ENCODE measurements at places on chromosomes 1 and 21.

GRCh38 chr1:173601588-173601987, 1.3 kb downstream of the SLC9C2 start:
- no peak for DNase-seq

DNA sequence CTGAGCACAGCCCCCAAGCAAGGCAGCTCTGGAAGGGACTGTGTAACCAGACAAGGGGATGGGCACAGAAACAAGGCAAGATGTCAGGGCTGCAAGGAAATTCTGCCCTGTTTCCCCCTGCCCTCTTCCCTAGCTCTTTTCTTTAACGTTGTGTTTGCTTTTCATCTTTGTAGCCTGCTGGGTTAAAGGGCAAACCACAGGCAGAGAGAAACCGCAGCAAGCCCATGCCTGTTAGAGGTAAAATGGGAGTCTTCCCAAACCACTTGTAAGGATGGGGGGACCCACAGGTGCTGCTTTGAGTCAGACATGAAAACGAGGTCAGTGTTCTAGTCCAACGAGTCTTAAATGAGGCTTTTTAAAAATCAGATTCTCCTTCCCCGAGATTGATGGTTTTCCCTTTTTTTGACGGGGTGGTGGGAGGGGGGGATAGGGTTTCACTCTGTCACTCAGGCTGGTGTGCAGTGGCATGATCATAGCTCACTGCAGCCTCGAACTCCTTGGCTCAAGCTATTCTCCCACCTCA, 13.3 kb downstream of the TGFBR3 start:
- no peak for DNase-seq

DNA sequence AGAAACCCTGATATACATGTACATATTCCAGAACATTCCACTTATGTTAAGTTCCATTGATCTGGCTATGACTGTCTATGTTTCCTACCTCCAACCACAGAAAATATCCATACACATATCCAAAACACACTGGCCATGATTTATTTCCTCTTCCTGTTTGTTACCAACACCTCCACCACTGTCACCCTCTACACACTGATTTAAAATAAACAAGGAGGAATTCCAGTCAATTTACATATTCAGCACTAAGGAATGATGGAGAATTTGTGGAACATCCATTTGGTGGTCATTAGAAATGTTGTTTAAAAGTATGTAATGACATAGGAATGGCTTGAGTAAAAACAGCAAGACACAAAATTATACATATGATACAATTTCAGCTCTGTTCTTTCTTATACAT, 5.5 kb upstream of the STX6 start:
- no peak for DNase-seq

DNA sequence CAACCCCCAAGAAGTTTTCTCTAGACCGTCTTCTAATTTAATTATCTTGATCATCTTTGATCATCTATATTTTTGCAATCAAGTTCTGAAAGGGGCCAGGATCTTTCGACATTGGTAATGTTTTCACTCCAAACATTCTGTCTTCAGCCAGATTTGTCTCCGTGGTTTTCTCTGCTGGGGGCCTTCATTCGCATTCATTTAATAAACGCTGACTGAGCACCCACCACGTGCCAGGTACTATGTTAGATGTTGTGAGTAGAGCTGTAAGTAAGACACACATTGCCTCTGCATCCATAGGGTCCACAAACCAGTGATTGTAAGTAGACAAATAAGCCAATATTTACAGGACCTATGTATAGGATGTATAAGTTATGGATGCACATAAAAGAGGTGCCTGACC, 134.5 kb upstream of the MROH9 start:
- no peak for DNase-seq

- DNase-seq = no peak
Observed at GRCh38 chr1:101497881-101498559, 261.2 kb downstream of the S1PR1 start.

DNA sequence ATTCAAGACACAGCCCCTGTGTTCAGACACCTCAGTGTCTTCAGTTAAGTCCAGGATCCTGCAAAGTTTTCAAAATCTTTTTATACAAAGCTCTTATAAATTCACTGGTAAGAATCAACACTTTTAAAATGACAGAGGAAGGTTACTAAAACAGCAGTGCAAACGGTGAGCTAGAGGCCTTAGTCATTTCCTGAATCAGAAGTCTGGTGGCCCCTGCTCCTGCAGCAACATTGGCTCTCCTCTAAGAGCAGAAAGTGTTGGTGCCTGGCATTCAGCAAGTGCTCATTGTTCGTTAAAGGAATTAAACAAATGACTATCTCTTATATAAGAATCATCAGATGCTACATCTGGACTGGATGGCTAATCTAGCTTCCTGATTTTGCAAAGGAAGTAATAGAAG, 282.9 kb downstream of the PTGER3 start:
- no peak for DNase-seq

DNA sequence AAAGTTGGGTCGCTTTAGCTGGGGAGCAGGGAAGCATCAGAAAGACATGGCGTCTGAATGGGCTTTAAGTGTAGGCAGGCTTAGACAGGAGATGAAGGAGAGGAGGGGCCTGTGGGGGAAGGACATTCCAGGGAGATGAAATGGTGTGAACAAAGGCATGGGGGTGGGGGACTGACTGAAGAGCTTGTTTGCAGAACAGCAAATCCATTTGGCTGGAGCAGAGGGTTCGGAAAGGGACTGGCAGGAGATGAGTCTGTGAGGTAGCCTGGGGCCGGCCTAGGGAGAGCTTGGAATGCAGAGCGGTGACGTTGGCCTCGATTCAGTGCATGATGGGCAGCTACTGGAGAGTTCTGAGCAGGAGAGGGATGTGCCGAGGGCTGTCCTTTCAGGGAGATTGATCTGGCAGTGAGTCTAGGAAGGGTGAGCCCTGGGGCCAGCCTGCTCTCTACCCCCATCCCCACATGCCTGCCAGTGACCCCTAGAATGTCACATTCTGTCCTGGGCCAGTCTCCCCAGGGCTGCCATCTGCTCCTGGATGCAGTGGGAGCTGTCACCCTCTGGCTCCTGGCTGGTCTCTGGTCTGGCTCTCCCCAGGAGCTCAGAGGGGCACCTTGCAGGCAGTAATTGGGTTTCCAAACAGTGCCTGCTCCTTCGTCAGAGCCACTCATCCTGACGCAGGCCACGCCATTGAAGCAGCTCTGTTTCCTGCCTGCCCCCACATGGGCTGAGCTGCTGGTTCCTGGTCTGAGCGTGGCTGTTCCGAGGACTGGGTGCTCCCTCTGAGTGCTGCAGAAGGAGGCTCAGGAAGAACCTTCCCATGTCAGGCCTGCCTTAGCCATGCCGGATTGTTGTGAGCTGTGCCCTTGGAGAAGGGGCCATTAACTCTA, 22.3 kb upstream of the TMEM222 start:
- peak; percentile 99 for DNase-seq

DNA sequence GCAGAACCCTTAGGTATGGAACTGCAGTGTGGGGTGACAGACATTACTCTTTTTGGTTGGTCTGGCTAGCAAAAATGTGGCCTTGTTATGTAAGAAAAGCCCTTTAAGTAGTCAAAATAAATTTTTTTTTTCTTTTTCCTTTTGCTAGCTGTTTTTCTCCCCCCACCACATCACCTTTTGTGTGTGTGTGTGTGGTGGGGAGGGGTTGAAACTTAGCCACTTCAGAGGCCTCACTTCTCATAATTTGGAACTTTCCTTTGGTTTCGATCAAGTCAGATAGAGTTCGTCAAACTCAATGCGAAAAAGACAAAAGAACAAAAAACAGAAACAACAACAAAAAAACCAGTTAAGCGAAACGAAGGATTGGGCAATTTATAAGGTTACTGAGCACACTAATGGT, 1.9 kb upstream of the PRMT2 start:
- no peak for DNase-seq

- DNase-seq = peak; percentile 64
Observed at GRCh38 chr1:27341525-27342252, at the start of gene SYTL1. Gene SYTL1 (plus strand): TSS chr1:27342022. CDS start chr1:27345335, 3,313 bp downstream.

GRCh38 chr1:83065952-83066727, 932.8 kb downstream of the TTLL7 start:
- no peak for DNase-seq

GRCh38 chr1:227934476-227935313, 13.0 kb downstream of the WNT9A start:
- DNase-seq = peak; percentile 80

- DNase-seq = peak; percentile 24
Observed at GRCh38 chr1:154326546-154327465, 1.5 kb downstream of the ATP8B2 start.

DNA sequence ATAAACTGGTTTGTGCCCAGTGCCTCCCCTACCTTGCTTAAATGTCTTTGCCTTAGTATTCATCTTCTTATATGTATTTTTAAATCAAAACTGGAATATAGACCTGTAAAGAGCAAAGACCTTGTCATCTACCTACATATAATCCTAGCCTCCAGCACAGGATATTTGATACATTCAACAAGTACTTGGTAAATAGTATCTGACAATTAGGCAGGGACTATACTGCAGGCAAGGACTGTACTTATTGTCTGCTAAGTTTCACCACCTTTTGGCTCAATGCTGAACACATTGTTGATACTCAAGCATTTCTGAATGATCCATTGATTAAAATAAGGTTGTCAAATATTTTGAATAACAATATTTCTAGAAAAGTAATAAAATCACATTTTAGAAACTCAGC, 96.4 kb downstream of the PKN2 start:
- no peak for DNase-seq

GRCh38 chr1:172382406-172382805, 38.1 kb upstream of the C1orf105 start:
- no peak for DNase-seq

DNA sequence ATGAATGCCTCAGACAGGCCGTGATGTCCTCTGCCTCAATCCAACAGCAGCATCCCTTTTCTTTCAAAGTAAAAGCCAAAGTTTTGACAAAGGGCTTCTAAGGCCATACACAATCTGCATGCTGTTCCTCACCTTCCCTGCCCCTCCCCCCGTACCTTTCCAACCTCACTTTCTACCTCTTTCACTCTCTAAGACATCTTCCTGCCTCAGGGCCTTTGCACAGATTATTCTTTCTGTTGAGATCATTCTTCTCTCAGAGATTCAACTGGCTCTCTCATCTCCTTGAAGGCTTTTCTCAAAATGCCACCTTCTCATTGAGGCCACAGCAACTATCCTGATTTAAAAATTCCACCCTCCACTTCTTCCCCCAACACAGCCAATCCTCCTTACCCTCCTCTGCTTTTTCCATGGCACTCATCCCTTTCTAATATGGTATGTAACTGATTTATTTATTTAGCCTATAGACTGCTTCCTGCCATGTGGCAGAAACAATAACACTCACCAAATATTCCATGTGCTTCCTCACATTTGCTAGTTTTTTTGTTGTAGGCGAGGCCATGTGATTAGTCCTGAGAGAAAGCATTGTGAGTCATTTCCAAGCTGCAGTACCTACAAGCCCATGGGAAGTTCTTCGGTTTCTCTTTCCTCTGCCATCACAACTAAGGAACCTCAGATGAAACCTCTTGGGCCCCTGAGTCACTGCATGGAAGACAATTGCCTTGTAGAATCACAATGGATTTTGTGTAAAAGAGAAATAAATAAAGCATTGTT, 58.7 kb upstream of the GADD45A start:
- peak; percentile 91 for DNase-seq

DNA sequence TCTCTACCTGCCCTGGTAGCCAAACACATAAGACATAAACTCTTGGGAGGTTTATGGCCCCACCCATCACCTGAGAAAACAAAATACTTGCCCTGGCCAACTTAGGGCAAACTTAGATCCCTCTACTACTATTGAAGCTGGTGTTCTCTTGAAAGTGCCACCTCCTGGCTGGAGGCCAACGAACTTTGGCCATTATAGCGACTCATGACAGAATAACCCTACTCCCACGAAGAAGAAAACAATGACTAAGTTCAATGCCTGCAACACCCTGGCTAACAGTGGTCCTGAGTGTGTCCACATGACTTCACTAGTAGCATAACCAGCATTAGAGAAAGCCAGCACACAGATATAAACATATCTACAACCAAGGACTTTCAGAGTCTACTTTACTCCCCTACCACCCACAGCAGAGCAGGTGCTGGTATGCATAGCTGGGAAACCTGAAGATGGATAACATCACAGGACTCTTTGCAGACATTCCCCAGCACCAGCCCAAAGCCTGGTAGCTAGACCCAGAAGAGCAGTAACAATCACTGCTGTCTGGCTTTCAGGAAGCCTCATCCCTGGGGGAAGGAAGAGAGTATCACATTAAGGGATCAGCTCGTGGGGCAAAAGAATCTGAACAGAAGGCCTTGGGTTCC, 81.0 kb downstream of the SLC30A10 start:
- no peak for DNase-seq

DNA sequence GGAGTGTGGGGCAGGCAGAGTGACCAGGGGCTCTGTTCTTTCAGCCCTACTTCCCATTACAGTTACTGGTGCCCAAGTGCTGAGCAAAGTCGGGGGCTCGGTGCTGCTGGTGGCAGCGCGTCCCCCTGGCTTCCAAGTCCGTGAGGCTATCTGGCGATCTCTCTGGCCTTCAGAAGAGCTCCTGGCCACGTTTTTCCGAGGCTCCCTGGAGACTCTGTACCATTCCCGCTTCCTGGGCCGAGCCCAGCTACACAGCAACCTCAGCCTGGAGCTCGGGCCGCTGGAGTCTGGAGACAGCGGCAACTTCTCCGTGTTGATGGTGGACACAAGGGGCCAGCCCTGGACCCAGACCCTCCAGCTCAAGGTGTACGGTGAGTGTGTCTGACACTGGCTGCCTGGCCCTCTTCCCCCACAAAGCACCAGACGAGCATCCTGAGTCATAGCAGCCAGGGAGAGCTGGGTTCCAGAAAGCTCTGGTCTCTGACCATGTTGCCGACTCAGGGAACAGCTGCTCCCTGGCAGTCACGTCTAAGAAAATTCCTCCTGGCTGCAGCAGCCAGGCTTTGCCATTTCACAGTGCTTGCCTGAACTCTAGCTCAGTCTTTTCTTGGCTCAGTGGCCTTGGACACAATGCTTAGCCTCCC, 3.3 kb downstream of the SLAMF8 start:
- peak; percentile 49 for DNase-seq

- DNase-seq = no peak
Observed at GRCh38 chr1:226676381-226676780, 62.7 kb downstream of the ITPKB start.

GRCh38 chr1:242718967-242719366, 194.5 kb upstream of the PLD5 start:
- DNase-seq = no peak

DNA sequence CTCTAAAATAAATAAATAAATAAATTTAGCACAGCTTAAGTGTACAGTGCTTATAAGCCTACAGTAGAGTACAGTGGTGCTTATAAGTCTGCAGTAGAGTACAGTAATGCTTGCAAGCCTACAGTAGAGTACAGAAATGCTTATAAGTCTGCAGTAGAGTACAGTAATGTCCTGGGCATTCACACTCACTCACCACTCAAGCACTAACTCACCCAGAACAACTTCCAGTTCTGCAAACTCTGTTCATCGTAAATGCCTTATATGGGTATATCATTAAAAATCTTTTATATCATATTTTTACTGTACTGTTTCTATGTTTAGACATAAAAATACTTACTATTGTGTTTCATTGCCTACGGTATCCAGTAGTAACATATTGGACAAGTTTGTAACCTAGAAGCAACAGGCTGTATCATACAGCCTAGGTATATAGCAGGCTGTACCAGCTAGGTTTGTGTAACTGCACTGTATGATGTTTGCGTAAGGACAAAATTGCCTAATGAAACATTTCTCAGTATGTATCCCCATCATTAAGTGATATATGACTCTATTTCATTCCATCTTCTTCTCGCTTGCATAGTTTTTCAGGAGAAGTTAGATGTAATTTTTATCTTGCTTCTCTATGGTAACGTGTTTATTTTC, 14.0 kb upstream of the S100B start:
- DNase-seq = no peak
